ENCODE measurements at places on chromosomes 4 and X.

- no peak for DNase-seq
Measured at GRCh38 chrX:103398421-103398864, 22.1 kb downstream of the BEX3 start.

DNA sequence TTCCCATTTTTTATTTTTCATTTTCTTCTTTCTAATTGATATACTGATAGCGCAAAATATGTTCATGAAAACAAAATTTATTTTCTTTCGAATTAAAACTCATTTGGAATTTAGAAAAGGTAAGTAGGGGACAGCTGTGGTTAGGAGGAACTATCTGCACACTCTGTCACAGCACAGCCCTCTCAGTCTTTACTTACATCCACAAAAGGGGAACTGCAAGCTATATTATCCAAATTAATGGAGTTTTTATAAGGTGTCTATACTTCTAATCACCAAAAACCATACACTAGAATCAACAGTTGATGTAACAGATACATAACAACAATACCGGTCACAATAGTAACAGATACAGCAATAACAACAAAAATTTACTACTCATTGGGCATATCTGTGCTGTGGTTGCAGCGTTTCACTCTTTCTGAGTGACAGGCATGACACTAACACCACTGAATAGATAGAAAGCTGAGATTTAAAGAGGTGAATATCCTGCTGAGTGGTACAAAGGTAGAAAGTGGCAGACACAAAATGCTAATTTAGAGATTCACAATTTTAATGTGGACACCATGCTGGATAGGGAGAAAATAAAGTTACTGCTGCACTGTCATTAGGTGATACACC, 160.7 kb downstream of the PPP3CA start:
- no peak for DNase-seq

- no peak for DNase-seq
Measured at GRCh38 chrX:131572372-131573014, 28.6 kb downstream of the OR13H1 start.

GRCh38 chr4:111943796-111944203, 201.5 kb upstream of the FAM241A start:
- DNase-seq, result no peak

- DNase-seq, result no peak
Measured at GRCh38 chr4:21290562-21290961, 590.3 kb downstream of the PACRGL start.

Data from activated naive CD4-positive, alpha-beta T cell treated with anti-CD3 and anti-CD28 coated beads, Interleukin-2, amount 50 U/mL, for 72 hours (primary cell).